Right atrium auricular region (tissue), 2 donors: ENCODE measurements at places on chromosomes 5 and 9. TPM values are rescaled to one million over a fixed set of nuclear protein-coding genes. Genes with fewer than 3 reads are reported as not detected.

The OR1Q1 gene
- not detected for total RNA-seq

The NUDT12 gene
- total RNA-seq: 11.5 TPM

The CCL19 gene
- 0.63 TPM for total RNA-seq

DNA sequence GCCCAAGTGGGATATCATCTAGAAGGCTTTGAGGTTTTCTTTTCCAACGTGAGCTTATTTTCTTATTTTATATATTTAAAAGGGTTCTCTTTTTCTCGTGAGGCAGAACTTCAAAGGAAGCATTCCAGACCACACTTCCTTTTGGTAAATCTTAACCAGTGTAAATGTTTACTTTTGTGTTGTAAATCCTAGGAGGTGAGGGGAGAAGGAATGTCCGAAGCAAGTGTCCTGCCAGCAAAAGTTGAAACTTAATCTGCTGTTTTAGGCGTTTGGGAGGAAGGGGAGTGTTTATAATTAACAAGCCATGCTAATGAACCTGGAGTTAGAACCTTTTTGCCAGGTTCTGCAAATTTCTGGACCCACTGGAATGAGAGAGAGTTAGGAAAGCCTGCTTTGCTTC is 37.9 kb downstream of the WWC1 start:
- no peaks in the 10 kb centered on the region for H3K36me3 ChIP-seq
- H3K4me3 ChIP-seq: no peak overlapping the region
- H3K27me3 ChIP-seq: no peaks in the 10 kb centered on the region
- no peak for DNase-seq
- H3K27ac ChIP-seq: no peak overlapping the region

GRCh38 chr5:56108246-56108645 is 113.5 kb upstream of the IL6ST start:
- H3K36me3 ChIP-seq: no peaks in the 10 kb centered on the region
- H3K27me3 ChIP-seq: no peaks in the 10 kb centered on the region
- no peaks in the 10 kb centered on the region for H3K4me1 ChIP-seq
- no peak for DNase-seq
- no peak overlapping the region for H3K4me3 ChIP-seq
- no peak overlapping the region for H3K27ac ChIP-seq

DNA sequence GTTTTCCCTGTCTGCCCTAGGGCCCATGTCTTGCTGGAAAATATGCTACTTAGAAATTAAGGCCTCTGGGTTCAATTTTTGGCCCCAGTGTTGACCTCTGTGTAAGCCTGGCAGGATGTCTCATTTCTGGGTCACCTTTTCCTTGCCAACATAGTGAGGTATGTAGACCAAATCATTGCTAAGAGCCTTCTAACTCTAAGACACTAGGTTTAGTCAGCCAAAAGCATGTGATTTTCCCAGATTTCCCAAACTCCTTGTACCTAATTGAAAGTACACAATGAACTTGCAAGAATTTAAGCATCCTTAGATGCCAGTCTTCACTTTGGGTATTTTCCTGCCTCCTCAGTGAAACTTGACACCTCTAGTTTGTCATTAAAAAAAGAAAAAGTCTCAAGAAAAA is 77.0 kb downstream of the GALNT10 start:
- H3K27me3 ChIP-seq: no peaks in the 10 kb centered on the region
- H3K36me3 ChIP-seq: no peaks in the 10 kb centered on the region
- DNase-seq: no peak
- no peak overlapping the region for H3K4me3 ChIP-seq

DNA sequence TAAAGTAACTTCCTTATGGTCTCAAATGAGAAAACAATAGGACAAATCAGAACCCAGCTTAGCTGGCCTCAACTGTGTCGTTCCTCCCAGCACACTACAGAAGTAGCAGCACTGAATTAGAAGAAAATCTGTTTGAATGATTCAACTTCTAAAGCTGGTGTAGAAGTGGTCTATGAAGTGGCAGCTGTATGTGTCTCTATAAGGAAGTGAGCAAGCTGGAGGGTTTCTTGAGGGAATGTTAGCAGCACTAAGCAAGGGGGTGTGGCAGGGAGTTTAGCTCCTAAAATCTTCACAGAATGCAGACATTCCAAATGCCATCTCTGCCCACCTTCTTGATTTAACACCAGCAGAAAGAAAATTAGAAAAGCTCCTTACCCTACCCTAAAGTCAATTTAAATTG is 4.1 kb downstream of the KLF9 start:
- H3K36me3 ChIP-seq: peaks cover 6% of the 10 kb centered on the region
- H3K4me1 ChIP-seq: peaks cover 48% of the 10 kb centered on the region
- H3K4me3 ChIP-seq: peak overlapping the region; percentile 71
- no peaks in the 10 kb centered on the region for H3K27me3 ChIP-seq

DNA sequence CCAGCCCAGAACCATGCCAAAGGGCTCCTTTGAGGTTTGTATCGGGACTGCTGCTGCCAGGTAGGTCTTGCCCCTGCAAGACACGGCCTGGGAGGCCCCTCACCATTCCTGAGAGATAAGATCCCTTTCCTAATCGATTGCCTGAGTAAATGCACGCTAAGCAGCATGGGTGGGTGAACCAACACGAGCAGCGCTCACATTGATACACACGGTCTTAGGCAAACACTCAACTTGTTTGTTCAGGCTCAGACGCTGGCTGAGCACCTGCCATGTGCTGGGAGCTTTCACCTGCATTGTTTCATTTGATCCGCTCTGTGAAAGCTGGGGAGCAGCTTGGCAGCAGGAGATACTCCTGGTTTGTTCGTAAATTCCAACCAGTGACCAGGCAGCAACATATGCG is 76.9 kb upstream of the NEURL1B start:
- peaks cover 10% of the 10 kb centered on the region for H3K4me1 ChIP-seq
- H3K4me3 ChIP-seq: no peak overlapping the region
- no peak overlapping the region for H3K27ac ChIP-seq
- H3K36me3 ChIP-seq: no peaks in the 10 kb centered on the region
- DNase-seq: no peak
- no peaks in the 10 kb centered on the region for H3K27me3 ChIP-seq

DNA sequence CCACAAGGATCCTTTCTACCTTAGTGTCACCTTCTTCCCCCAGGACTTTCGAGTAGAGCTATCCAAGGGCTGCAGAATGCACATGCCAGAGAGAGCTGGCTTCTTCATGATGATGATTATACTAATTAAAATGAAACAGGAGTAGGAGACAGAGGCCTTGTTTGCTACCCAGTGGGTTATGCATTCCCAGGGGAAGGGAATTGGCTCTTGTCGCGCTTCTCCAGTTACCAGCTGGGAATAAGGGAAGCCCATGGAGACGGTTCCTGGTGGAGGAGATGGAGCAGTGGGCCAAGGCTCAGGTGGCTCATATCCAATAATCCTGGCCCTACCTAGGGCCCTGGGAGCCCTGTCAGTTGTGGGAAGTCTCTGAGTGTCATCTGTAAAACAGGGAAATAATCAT is 65.1 kb downstream of the WWC1 start:
- H3K27ac ChIP-seq: no peak overlapping the region
- no peaks in the 10 kb centered on the region for H3K27me3 ChIP-seq
- H3K4me3 ChIP-seq: no peak overlapping the region

GRCh38 chr9:859251-859650 is 17.8 kb downstream of the DMRT1 start:
- no peaks in the 10 kb centered on the region for H3K4me1 ChIP-seq
- DNase-seq: no peak
- H3K36me3 ChIP-seq: no peaks in the 10 kb centered on the region
- no peak overlapping the region for H3K27ac ChIP-seq
- no peaks in the 10 kb centered on the region for H3K27me3 ChIP-seq

GRCh38 chr9:37645903-37646506 is 4.7 kb upstream of the FRMPD1 start:
- no peaks in the 10 kb centered on the region for H3K36me3 ChIP-seq
- no peak overlapping the region for H3K27ac ChIP-seq
- no peak for DNase-seq

GRCh38 chr5:60821488-60822284 is 22.4 kb downstream of the ELOVL7 start:
- no peak overlapping the region for H3K4me3 ChIP-seq
- DNase-seq: no peak
- no peaks in the 10 kb centered on the region for H3K36me3 ChIP-seq
- no peaks in the 10 kb centered on the region for H3K27me3 ChIP-seq
- no peak overlapping the region for H3K27ac ChIP-seq

- DNase-seq: no peak
- H3K4me3 ChIP-seq: no peak overlapping the region
- H3K27me3 ChIP-seq: no peaks in the 10 kb centered on the region
Measured at GRCh38 chr5:137199201-137199600, 299.9 kb downstream of the SPOCK1 start.
